Psoas muscle (tissue), 8 donors: ENCODE measurements at places on chromosomes 13 and 19. TPM values are rescaled to one million over a fixed set of nuclear protein-coding genes. Genes with fewer than 3 reads are reported as not detected.

ZNF808 gene
- 2.0 TPM for polyA plus RNA-seq

KCNRG gene
- 0.66 TPM for polyA plus RNA-seq

INSL3 gene
- not detected for polyA plus RNA-seq

C13orf46 gene
- 0.14 TPM for polyA plus RNA-seq

TYROBP gene
- 7.8 TPM for polyA plus RNA-seq

RGS9BP gene
- 0.10 TPM for polyA plus RNA-seq

ZNF709 gene
- 0.91 TPM for polyA plus RNA-seq

TMEM38A gene
- 53.2 TPM for polyA plus RNA-seq

CRLF1 gene
- polyA plus RNA-seq, result 19.3 TPM

SHD gene
- polyA plus RNA-seq, result 0.04 TPM

MAG gene
- 0.05 TPM for polyA plus RNA-seq

ZNF615 gene
- 3.3 TPM for polyA plus RNA-seq

CYP2A6 gene
- polyA plus RNA-seq, result not detected

C19orf67 gene
- not detected for polyA plus RNA-seq

ZNF625 gene
- polyA plus RNA-seq, result 0.46 TPM

CGB7 gene
- polyA plus RNA-seq, result 1.1 TPM

OR7C1 gene
- not detected for polyA plus RNA-seq

CYP2S1 gene
- polyA plus RNA-seq, result 0.26 TPM

PEG3 gene
- 0.08 TPM for polyA plus RNA-seq

FGF22 gene
- 0.16 TPM for polyA plus RNA-seq

SH2D3A gene
- polyA plus RNA-seq, result 0.17 TPM

NALCN gene
- polyA plus RNA-seq, result not detected

ZNF256 gene
- polyA plus RNA-seq, result 1.9 TPM

LAIR1 gene
- polyA plus RNA-seq, result 0.93 TPM

C19orf38 gene
- 2.9 TPM for polyA plus RNA-seq

PRSS57 gene
- polyA plus RNA-seq, result not detected

PROSER3 gene
- polyA plus RNA-seq, result 4.6 TPM

KLK5 gene
- polyA plus RNA-seq, result not detected

LILRA1 gene
- 0.13 TPM for polyA plus RNA-seq

CEACAM4 gene
- polyA plus RNA-seq, result 0.03 TPM

CYP2A7 gene
- not detected for polyA plus RNA-seq

PRR20E gene
- not detected for polyA plus RNA-seq

KIR3DL1 gene
- polyA plus RNA-seq, result not detected

GRK1 gene
- polyA plus RNA-seq, result not detected

ZNF442 gene
- 0.13 TPM for polyA plus RNA-seq

SHANK1 gene
- polyA plus RNA-seq, result not detected

OBI1 gene
- 5.0 TPM for polyA plus RNA-seq

SIGLEC5 gene
- polyA plus RNA-seq, result 0.01 TPM

NANOS3 gene
- polyA plus RNA-seq, result not detected

PLK5 gene
- not detected for polyA plus RNA-seq

PSPC1 gene
- polyA plus RNA-seq, result 24.8 TPM

PLPP2 gene
- polyA plus RNA-seq, result 0.21 TPM

SSC5D gene
- 0.35 TPM for polyA plus RNA-seq

FUT1 gene
- 1.1 TPM for polyA plus RNA-seq

LENG9 gene
- polyA plus RNA-seq, result 3.7 TPM

IGFL1 gene
- not detected for polyA plus RNA-seq

SIN3B gene
- polyA plus RNA-seq, result 12.5 TPM
